Glomerular endothelial cell (primary cell): ENCODE measurements at places on chromosomes 5 and 9. TPM values are rescaled to one million over a fixed set of nuclear protein-coding genes. Genes with fewer than 3 reads are reported as not detected.

Gene LHX3
- total RNA-seq: not detected in 2 replicates

Gene SPATA9
- not detected in 2 replicates for total RNA-seq

Gene NTRK2
- total RNA-seq: 0.35 and 0.97 TPM in 2 replicates

Gene SMC5
- total RNA-seq: 11.9 and 23.6 TPM in 2 replicates

Gene ADAMTS12
- 4.3 and 10.9 TPM in 2 replicates for total RNA-seq

Gene IFNA13
- not detected in 2 replicates for total RNA-seq

Gene PRELID2
- total RNA-seq: 6.1 and 8.3 TPM in 2 replicates

Gene SPINK5
- 0.12 and 3.2 TPM in 2 replicates for total RNA-seq

Gene ESM1
- total RNA-seq: 188 and 285 TPM in 2 replicates

Gene LCN1
- total RNA-seq: not detected in 2 replicates

Gene MRPS2
- total RNA-seq: 47.2 and 52.0 TPM in 2 replicates

Gene AQP3
- total RNA-seq: 0.18 and 0.68 TPM in 2 replicates

Gene ZNF354C
- 3.1 and 4.6 TPM in 2 replicates for total RNA-seq

Gene C9
- total RNA-seq: 0.12 and 0.44 TPM in 2 replicates

Gene PROB1
- total RNA-seq: 2.4 and 2.7 TPM in 2 replicates

- no peak for DNase-seq
These were observed 54.9 kb downstream of the WDR41 start for GRCh38 chr5:77437194-77437593.

DNA sequence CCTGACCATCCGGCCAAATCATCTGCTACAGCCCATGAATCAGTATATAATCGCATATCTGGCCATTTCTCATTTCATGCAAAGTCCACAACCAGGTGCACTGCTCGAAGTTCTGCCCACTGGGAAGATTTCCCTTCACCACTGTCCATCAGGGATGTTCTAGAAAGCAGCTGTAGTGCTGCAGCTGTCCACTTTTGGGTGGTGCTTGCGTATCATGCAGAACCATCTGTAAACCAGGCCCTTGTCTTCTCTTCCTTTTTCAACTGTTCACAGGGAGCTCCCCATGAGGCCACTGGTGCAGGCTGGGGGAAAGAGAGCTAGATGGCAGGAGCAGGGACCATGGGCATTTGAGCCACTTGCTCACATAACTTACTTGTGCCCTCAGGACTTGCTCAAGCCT lies 7.4 kb upstream of the ADAMTS6 start:
- no peak for DNase-seq

GRCh38 chr9:128115187-128116103 lies 12.1 kb downstream of the PTGES2 start:
- no peak for DNase-seq

DNA sequence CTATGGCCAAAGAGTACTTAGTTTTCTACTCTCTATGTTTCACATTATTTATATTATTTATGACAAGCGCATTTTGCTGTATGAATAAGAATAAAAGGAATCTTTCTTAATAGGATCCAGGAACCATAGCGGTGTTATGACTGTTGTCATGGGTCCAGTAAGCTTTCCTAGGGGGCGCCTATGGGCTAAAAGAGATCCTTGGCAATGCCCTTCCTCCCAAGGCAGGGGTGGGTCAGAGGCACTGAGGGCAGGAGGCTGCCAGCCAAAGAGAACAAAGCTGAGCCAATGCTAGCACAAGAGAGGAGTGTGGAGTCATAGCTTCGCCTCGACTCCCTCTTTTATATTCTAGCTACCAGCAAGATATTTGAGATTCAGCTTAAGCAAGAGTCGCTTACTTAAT lies 98.4 kb upstream of the GNAQ start:
- DNase-seq: no peak

DNA sequence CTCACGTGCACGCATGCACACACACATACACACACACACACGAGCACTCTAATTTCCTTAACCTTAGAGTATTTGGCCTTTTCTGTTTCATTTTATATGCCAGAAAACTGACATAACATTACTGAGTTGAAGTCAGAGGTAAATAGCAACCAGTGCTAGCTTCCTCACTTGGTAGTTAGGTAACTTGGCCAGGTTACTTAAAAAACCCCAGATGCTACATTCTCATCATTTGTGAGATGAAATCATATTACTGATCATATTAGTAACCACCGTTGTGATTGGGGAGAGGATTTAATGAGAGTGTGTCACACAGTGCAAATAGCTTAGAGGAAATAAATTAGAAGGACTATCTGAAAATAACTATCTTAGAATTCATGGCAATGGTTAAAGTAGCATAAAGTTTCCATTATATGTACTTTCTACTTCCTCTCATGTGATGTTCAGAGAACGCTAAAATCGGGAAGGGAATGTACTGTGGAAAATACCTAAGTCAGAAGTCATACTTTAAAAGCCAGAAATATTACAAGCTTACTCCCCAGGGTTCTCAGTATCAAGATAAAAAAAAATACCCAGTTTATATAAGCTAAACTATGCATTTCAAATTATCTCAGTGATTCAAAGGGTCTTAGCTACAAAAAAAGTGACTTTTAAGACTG lies 120.5 kb downstream of the TUSC1 start:
- no peak for DNase-seq

- no peak for DNase-seq
These were observed 4.3 kb downstream of the ANXA6 start for GRCh38 chr5:151153300-151153699.

DNA sequence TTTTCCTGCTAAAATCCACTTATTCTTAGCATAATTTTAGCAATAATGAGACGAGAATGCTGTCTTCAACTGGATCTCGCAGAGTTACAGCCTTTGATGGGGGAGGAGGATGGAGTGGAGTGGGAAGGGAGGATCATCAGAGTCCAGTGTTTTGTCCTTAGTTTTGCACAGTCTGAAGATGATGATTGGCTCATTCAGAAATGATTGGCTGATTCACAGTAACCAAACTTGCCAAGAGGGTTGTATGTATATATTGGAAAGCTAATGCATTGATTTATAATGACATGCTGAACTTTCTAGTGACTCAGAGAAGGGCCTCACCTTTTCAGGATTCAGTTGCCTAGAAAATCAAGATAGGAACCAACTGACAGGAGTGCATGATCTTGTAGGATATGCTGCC lies 448.0 kb downstream of the CCDC171 start:
- no peak for DNase-seq

- DNase-seq: no peak
These were observed 219.7 kb upstream of the TUT7 start for GRCh38 chr9:86573886-86574285.

DNA sequence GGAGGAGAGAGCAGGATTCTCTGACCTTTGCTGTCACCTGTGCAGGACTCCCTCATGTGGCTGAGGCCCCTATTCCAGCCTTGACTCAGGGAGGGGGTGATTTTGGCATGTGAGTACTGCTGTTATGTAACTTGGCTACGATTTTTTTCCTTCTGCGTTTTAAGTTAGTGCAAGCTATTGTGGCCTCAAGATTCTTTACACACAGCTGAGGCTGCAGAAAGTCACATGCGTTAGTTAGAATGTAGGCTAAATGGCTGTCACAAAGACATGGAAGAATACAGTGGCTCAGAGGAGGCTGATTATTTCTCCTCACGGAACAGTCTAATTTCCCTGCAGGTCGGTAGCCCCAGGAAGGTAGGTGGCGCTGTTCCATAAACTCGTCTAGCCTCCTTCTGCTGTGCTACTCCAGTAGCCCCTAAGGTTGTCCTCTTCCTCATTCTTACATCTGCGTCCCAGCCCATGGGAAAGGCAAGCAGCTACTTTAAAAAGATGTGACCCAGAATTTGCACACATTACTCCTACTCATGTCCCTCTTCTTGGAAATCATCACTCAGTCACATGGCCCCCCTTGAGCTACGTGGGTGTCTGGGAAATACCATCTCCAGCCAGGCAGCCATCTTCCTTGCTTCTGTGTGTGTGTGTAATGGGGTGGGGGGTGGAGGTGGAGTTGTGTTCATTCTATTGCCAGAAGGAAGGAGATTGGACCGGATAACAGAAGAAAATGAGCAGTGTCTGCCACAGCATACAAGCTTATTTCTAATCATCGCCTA lies 486.6 kb downstream of the CCDC171 start:
- no peak for DNase-seq

DNA sequence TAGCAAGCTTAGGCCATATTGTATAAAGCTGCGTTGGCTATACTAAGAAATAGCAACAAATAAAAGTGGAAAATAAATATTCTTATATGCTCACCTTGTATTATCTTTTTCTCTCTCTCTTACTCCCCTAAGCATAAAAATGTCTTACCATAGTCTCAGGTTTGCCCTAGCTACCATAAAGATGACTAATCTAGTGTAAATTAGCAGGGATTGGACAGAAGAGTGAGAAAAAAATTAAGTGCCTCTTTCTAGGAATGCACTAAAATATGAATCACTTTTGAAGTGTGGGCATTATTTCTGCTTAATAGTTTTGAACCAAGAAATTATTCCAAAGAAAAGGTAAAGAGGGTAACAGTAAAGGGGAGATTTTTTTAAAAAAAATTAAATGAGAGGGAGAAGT lies 201.3 kb downstream of the HINT1 start:
- no peak for DNase-seq
